ENCODE measurements at places on chromosomes 7 and 10.

DNA sequence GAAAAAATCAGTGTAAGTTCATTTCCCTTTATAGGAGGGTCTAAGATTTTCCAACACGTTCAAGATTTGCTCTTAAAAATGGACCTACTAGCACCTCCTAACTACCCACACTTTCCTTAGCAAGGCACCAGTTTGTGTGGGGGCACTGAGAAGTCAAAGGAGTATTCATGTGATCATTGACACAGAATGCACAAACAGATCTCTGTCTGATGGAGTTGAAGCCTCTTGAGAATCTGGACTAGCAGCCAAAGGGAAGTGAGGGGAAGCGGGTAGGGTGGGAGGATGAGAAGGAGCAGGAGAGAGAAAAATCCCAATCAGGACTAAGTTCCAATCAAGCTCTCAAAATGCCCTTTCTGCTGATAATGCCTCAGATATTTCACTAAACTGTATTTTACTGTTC lies 4.1 kb downstream of the MMS19 start:
- no peak for DNase-seq

DNA sequence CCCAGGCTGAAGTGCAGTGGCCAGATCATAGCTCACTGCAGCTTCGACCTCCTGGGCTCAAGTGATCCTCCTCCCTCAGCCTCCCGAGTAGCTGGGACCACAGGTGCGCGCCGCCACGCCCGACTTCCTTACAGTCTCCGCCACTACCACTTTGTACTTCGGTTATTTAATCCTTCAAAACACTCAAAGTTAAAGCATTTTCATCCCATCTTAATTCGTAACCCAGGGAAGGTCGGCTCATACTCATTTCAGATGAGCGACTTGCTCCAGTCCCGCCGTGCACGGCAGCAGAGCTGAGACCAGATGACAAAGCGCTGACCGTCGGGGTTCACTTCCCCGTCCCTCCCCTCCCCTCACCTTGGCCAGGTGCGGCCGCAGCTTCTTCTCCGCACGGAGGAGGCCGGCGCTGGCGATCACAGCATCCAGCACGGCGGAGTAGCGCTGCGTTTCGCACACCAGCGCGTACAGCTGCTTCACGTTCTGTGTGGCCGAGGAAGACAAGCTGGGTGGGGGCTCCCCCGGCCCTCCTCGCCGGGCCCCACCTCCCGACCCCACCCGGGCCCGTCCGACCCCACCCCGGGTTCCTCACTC lies 457 bp downstream of the NSUN5 start:
- DNase-seq: no peak

DNA sequence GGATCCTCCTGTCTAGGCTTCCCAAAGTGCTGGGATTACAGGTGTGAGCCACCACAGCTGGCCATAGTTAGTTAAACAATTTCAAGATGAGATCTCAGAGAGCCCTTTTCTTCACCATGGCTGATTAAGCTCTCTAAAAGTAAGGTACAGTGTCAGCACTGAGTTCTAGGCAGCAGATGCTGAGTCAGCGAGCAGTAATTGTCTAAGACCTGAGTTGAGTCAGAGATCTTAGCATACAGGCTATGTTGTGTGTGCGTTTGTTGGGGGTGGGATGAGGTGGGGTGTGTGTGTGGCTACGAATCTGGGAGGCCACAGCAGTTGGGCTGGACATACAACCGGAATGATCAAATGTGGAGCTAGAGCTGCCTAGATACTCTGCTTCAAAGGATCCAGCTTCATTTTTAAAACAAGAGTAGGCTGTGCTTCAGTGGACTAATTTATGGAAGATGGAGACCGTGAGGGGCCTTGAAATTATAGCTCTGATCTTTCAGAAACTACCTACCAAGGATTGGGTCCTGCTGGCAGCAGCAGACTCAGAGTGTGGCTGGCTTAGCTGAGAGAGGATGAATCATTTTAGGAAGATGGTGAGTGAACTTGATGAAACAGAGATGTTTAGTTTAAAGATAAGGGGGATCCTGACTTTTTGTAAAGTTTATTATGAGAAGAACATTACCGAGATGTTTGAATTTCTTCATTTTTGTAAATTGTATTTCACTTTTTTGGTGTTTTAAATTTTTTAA lies 17.5 kb upstream of the MTPN start:
- DNase-seq: no peak

DNA sequence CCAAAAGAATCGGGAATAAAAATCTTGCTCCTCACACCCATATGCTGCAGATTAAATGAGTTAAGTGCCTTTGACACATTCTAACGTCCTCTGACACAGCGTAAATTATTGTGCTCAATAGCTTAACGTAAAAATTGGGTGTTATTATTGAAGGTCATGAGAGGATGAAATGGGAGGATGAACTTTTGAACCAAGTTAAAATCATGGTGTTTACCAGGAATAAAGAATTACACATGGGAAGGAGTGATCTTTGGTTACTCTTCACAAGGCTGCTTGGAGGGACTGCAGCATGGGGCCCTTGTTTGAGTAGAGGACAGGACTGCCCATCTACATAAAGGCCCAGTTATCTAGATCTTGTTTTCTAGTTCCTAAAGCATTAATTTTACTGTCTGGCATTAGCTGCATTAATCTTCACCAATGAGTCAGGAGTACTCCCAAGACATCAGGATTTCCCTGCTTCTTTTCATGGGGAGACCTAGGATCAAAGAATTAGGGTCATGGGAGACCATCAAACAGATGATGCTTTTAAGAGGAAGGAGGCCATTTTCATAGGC lies 84.9 kb upstream of the PRR15 start:
- DNase-seq: no peak
